ENCODE measurements at places on chromosomes 12 and 14.
A peak's percentile ranks its signal among the peaks of the same experiment; 100 is the strongest.

DNA sequence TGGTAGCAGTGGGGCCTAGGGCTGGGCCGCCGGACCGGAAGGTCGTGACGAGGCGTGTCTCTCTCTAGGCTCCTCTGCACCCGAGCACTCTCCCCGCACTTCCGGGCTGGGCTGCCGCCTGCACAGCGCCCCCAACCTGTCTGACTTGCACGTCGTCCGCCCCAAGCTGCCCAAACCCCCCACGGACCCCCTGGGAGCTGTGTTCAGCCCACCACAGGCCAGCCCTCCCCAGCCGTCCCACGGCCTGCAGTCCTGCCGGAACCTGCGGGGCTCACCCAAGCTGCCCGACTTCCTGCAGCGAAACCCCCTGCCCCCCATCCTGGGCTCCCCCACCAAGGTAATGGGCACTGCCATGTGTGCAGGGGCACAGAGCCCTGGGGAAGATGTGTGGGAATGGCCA lies 13.3 kb upstream of the PUS1 start:
- no peak for DNase-seq

DNA sequence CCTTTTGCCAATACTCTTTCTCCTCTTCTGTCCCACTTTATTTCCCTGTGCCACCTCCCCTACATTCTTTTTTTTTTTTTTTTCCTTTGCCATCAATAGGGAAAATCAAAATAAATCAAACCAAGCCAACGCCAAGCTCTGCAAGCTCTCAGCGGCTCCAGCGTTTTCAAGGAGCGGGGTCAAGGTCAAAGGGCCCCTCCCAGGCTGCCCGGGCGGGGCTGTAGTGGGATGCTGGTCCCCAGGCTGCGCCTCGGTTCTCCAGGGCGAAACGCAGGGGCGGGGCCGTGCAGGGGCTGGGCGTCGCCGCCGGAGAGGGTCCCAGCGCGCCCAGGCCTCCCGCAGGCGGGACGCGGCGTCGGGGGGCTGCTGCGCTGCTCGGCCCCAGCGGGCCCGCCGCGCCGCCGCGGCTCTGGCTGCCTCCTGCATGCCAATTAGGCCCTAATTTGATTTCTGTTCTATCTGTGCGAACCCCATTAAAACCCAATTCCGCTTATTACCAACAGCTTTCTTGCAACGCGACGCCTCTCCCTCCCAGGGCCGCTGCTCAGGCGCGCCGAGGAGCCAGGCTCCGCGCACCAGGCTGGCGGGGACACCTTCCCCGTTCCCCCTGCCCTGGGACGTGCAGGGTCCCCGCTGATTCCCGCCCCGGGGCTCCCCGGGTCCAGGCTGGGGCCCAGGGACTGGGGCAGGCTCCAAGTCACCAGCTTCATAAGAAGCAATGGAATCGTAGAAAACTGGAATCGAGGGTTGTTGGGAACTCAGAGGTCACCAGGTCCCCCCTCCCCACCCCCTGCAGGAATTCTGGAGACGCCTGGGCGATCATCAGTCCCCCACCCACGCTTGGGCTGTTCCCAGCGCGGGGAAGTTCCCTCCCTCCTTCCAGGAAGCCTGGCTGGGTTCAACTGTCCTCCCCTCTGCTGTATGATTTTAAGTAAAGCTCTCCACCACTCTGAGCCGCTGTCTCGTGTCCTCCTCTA lies 50.7 kb upstream of the MAP1LC3B2 start:
- DNase-seq = no peak

DNA sequence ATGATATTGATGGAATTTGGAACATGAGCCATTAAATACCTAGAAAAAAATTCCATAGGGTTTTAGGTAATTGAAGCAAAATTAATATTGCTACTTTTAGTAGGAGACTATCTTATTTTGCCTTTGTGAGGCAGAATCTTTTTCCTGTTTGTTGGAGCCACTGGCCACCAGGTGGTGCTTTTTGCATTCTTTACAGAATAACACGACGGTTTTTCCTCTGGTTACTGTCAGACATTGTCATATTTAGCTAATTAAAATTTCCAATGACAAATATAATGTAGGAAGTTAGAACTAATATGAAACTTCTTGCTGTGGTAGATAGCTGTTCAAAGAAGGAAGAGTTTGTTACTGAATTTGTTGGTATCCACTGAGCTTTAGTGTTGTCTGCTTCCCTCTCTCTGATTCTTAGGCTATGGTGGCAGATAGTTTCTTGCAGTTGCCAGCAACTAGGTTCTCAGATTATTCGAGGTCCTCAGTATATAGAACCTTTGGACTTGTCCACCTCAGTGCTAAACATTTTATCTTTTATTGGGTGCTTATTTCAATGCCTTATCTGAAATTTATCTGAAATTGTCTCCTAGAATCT lies 25.7 kb downstream of the RAB21 start:
- DNase-seq = no peak

DNA sequence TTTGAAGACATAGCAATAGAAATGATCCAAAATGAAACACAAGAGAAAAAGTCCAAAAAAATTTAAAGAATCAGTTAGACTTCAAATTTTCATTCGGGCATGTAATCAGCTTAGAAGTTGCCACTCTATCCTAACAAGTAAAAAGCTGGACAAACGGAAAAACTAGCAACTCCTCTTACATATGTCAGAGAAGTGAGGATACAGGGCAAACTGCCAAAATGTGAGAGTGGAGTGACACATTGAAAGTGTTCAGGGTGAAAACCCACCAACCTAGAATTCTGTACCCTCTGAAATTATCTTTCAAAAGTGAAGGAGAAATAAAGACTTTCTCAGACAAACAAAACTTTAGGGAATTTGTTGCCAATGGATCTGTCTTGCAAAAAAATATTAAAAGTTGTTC lies 42.0 kb upstream of the CHPT1 start:
- no peak for DNase-seq

DNA sequence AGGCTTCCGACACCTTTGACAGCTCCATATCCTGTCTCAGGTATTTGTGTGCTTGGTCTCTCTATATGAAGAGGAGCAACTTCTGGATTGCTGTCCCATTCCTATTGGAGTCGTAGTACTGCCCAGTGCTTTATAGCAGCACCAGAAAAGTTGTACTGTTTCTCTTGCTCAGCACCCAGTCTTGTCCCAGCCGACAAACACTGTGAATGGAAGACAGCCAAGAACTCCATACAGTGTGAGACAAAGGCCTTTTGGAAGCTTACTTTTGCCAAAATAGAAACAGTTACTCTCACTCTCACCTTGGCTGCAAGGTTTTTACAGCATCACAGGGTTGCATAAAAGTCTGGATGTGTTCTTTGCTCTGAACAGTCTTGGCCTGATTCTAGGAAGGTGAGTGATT lies 105.3 kb downstream of the TGFB3 start:
- no peak for DNase-seq

- DNase-seq = no peak
Measured at GRCh38 chr14:59631237-59631636, 54.6 kb upstream of the CCDC175 start.

DNA sequence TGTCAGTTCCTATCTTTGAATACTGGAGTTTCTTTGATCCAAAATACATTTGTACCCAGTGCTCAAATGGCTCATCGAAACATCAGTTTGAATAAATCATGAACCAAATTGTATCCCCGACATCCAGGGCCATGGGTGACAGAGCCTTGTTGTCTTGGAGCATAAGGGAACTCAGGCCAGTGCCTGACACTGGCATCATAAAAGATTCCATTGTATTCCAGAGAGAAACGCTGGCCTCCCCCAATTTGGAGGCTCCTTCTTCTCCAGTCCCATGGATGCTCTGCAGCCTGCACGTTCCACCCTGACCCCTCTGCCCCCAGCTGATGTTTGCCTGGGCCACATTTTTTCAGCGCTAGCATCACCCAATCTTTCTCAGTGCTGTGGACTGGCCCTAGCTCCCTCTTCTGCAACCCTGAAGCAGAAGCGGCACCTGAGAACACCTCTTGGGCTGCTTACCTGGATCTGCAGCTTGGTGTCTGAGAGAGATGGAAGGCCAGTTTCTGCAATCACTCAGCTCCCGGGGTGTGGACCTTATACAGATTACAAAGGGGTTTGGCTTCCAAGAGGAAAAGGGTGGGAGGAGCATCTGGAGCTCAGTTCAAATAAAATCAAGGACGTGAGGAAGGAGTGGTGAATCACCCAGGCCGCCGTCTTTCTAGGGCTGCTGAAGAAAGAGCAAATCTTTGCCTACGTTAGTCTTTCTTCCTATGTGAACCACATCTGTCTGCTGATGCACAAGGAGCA lies at the start of gene RNASE1:
RNASE1 (minus strand) TSS at position 504 of the 744 bp plus-strand sequence. CDS start 776 bp downstream, outside the sequence.
- no peak for DNase-seq

DNA sequence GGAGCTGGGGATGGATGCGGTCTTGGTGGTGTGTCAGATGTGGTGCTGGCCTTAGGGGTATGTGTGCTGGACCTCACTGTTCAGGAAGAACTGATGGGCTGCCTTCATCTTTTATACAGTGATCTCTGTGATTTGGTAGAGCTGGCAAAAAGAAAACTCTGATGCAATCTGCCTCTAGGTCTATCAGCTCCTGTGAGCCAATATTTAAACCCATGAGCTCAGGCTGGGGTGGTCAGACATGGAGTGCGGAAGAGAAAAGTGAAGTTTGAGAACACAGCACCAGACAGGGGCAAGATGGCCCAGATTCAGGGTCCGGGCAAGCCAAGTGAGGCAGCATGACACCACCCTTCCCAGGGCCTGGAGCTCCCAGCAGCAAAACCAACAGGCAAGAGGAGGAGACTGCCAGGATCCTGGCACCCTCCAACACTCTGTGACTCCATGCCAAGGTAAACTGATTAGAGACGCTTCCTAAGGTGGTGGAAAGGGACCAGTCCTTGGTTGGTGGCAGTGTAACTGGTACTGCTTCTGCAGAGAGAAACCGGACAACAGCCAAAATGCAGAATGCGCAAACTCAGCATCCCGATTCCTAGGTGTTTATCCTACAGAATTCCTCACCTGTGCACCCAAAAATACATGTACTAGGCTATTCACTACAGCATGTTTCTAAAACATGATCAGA lies 82.3 kb downstream of the CHGA start:
- no peak for DNase-seq

- DNase-seq = no peak
Measured at GRCh38 chr14:71988939-71989338, 56.7 kb downstream of the RGS6 start.

DNA sequence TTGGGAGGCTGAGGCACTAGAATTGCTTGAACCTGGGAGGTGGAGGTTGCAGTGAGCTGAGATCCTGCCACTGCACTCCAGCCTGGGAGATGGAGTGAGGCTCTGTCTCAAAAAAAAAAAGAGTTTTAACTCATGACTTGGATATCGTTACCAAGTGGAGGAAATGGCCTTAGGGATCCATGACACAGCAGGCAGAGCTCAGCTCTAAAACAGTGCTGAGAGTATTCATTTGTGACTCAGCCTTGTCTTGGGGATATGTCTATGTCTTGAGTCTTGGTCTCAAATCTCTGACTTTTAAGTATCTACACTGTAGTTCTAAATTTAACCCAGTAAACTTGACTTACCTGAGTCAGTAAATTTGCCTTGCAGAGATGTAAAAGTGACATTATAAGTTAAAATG lies 8.8 kb upstream of the PEX5 start:
- no peak for DNase-seq

DNA sequence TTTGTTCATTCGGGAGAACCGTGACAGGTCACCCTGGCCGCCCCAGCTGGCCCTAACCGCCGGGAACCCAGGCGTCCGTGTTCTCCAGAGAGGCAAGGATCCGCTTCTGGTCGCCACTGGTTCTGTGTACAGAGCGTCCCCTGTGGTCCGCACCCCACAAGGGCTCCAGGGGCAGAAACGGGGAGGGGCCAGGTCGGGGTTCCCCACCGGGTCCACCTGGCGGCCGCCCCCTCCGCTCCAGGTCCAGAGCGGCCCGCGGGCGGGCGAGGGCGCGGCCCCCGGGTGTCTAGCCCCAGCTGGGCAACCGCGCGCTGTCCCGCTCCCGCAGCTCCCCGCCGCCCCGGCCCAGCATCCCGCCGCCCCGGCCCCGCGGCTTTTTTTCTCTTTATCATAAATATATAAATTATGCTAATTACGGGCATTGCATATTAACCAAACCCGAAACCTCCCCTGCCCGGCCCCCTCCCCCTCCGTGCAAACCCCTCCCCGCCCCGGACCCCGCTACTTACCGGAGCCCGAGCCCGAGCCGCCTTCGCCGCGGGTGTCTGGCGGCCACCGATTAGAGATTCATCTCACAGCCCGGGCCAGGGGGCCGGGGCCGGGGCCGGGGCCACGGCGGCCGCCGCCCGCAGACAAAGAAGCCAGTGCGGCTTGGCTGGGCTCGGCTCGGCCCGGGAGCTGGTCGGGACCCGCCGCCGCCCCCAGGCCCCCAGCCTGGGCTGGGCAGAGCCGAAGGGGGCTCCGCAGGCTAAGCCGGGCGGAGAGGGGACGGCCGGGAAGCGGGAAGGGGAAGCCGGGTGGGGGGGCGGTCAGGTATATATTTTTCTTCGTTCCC lies 512 bp downstream of the POU6F1 start:
- peak; percentile 32 for DNase-seq

DNA sequence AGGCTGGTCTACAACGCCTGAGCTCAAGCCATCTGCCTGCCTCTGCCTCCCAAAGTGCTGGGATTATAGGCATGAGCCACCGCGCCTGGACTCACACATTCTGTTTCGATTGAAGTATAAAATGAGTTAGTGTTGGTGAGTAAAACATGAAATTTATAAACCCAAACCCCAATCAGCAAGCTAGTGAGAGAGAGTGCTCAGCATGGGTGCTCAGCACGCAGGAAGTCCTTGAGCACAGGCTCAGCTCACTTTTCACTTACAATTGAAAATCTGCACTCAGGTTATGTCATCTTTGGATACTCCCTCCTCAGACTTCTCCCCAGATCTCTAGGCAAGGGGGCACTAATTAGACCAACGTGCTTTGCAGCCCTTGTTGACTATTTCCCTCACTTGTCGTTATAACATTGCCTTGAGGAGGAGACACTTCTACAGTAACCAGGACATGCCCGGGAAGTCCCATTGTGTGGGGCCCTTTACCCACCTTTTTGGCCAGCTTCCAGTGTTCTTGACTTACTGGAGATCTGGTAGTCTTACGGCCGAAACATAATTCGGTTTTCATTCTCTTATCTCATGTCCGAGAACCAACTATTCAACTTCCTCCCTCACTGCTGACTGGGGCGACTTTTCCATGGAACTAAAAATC lies 68.5 kb upstream of the AMN1 start:
- DNase-seq = no peak

GRCh38 chr12:14920475-14921126 lies 17.7 kb downstream of the ERP27 start:
- no peak for DNase-seq

DNA sequence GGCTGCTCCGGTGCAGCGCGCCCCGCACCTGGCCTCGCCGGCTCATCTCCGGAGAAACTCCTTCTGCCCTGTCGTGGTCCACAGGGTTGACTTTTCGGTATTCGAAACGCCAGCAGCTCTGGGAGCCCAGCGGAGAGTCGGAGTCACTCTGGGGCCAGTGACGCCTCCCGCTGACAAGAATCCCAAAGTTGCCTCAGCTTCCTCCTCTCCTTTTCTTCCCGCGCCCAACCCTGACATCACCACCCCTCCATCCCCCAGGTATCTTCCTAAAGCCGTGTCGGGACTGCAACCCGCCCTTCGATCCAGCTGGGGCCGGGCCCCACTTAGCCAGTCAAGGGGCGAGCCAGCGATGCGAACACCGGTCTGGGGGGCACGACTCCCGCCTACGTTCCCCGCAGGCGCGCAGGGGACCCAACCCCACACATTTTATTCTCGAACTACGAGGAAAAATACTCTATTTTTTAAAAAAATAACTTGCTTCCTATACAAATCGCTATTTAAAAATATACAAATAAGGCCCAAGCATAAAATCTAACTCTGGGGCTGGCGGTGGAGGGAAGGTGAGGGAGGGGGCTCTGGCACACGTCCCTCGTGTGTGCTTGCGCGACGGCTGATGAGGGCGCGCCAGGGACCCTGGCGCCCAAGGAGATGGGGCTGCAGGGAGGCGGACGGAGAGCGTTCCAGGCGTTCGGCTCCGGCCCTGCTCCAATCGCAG lies 2.1 kb downstream of the NKX2-8 start:
- no peak for DNase-seq

- no peak for DNase-seq
Measured at GRCh38 chr14:91337699-91338335, 79.8 kb downstream of the CCDC88C start.
